Activated B cell treated with CpG ODN at 0.5 μM for 24 hours (primary cell): ENCODE measurements at places on chromosomes 2 and 18.

- DNase-seq = no peak
- H3K4me1 ChIP-seq = peaks cover 57% of the 10 kb centered on the region
- no peak overlapping the region for H3K27ac ChIP-seq
- no peaks in the 10 kb centered on the region for H3K36me3 ChIP-seq
- no peaks in the 10 kb centered on the region for H3K27me3 ChIP-seq
Measured at GRCh38 chr2:43214253-43214652, 12.2 kb downstream of the ZFP36L2 start.

GRCh38 chr2:68709421-68709911 lies 25.1 kb upstream of the ARHGAP25 start:
- no peak overlapping the region for H3K4me3 ChIP-seq
- no peak for DNase-seq
- H3K27me3 ChIP-seq = no peaks in the 10 kb centered on the region

DNA sequence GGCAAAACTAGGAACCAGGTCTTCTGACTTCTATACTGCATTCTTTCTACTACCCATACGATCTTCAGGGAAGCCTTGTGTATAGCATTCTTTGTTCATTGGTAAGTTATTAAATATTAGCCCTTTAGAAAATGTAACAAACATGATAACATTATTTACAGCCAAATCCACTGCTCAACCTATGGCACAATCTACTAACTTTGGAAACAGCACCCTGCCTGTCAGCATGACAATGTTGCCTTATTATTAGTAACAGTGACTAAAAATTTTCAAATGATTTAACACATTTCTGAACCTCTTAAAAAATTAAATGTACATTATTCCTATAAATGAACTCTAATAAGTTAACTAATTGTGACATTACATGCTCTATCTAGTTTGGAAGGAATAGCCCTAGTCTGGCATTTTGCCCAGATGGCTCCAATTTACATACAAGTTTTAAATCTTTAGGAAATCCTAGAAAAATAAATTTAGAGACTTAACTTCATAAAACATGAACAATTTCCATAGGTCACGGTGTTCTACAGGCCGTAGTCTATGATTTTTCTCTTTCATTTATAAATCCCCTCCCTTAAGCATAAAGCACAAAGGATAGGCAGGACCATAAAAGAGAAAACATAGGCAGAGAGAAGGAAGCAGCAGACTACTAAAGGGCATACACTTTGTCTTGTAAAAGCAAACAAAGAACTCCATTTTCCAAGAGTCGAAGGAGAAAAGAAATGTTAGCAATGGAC lies 33.7 kb downstream of the YES1 start:
- H3K36me3 ChIP-seq = no peaks in the 10 kb centered on the region
- H3K4me3 ChIP-seq = no peak overlapping the region
- peaks cover 5% of the 10 kb centered on the region for H3K27me3 ChIP-seq
- H3K4me1 ChIP-seq = no peaks in the 10 kb centered on the region
- no peak overlapping the region for H3K27ac ChIP-seq

- no peak overlapping the region for H3K27ac ChIP-seq
- H3K27me3 ChIP-seq = no peaks in the 10 kb centered on the region
- no peak for DNase-seq
- no peak overlapping the region for H3K4me3 ChIP-seq
Measured at GRCh38 chr2:176774766-176775451, 437.7 kb upstream of the HNRNPA3 start.

DNA sequence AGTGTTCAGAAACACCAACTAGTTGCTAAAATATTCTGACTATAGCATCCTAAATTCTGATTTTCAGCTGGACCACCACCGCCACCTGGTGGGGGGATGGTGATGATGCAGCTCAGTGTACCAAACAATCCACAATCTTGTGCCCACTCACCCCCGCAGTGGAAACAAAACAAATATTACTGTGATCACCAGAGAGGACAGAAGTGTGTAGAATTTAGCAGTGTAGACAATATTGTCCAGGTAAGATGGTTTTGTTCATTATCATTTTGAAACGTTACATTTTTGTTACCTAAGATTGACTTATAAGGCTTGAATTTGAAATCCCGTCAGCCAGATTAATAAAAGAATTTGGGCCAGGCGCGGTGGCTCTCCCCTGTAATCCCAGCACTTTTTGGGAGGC lies 31.7 kb upstream of the UBXN4 start:
- H3K27me3 ChIP-seq = no peaks in the 10 kb centered on the region
- DNase-seq = peak; percentile 54
- H3K27ac ChIP-seq = no peak overlapping the region
- no peaks in the 10 kb centered on the region for H3K4me1 ChIP-seq
- H3K36me3 ChIP-seq = peaks cover 19% of the 10 kb centered on the region
